A549 treated with GW870086 at 1 μM for 4 hours (cell line): ENCODE measurements at places on chromosomes 5 and 9. TPM values are rescaled to one million over a fixed set of nuclear protein-coding genes. Genes with fewer than 3 reads are reported as not detected.

The SLC44A1 gene
- 23.0 to 36.2 TPM (median 32.1 TPM) in 5 replicates for total RNA-seq

The MORN5 gene
- not detected in 5 replicates for total RNA-seq

The CNTFR gene
- 0.10 to 0.24 TPM (median 0.12 TPM) in 3 of 5 replicates, not detected in the others for total RNA-seq

The ZSWIM6 gene
- 4.2 to 5.7 TPM (median 5.5 TPM) in 5 replicates for total RNA-seq

The MROH2B gene
- not detected in 5 replicates for total RNA-seq

The INSL6 gene
- total RNA-seq = not detected in 5 replicates

The STK32A gene
- total RNA-seq = 0.19 to 0.62 TPM (median 0.55 TPM) in 5 replicates

The GDA gene
- 1.2 to 1.3 TPM (median 1.2 TPM) in 5 replicates for total RNA-seq

The ANKRD31 gene
- 0.02 to 0.08 TPM (median 0.06 TPM) in 5 replicates for total RNA-seq

The TEK gene
- total RNA-seq = 0.07 to 0.16 TPM (median 0.11 TPM) in 5 replicates

The PSMD5 gene
- 27.9 to 34.2 TPM (median 31.0 TPM) in 5 replicates for total RNA-seq
